HFFc6 (cell line): ENCODE measurements at places on chromosomes 3 and 15. TPM values are rescaled to one million over a fixed set of nuclear protein-coding genes. Genes with fewer than 3 reads are reported as not detected.

DNA sequence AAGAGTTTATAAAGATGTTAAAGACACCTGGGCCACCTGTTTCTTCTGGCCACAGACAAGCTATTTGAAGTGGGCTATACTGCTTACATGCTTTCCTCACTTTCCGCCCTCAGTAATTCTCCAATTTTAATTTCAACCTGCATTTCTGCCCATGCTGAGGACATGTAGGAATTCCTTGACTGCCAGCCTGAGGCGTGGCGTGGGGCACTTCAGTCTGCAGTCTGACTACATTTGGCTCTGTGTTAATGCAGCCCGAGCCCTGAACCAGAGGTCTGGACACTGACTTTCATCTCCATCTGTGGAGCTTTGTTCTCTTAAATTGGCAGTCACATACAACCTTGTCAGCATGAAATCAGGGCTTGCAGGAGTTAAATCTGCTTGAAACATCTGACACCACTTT lies 8.5 kb downstream of the UQCC5 start:
- no peak overlapping the region; the same call in 1 of the 2 replicates for H3K4me3 ChIP-seq
- no peaks in the 10 kb centered on the region for H3K27me3 ChIP-seq
- peaks cover 25% of the 10 kb centered on the region for H3K36me3 ChIP-seq
- H3K27ac ChIP-seq: peak overlapping the region; percentile 7; the same call in 1 of the 2 replicates

GRCh38 chr3:45011756-45012508 lies 14.2 kb upstream of the CLEC3B start:
- peaks cover 39% of the 10 kb centered on the region for H3K36me3 ChIP-seq
- peak overlapping the region; percentile 93 for H3K27ac ChIP-seq
- H3K4me3 ChIP-seq: peak overlapping the region; percentile 75
- DNase-seq: peak; percentile 87

DNA sequence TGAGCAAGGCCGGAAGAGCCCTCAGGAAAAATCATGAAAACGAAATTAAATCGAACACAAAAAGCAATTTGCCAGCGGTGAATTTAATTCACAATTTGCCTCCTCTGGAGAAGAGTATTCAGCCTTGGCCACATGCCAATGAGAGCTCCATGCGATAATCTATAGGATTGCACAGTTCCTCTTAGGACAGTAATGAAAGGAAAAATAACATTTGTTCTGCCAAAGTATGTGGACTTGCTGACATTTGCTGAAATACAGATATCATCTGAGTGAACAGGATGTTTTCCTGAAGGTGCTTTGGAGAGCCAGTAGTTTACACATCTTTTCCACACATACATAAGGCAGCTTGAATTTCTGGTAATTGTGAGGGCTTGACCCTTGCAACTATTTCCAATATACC lies 188.6 kb upstream of the PDZRN3 start:
- no peak overlapping the region for H3K4me3 ChIP-seq
- H3K27ac ChIP-seq: no peak overlapping the region
- no peak for DNase-seq
- H3K27me3 ChIP-seq: peaks cover 12% of the 10 kb centered on the region
- H3K4me1 ChIP-seq: peaks cover 8% of the 10 kb centered on the region
- no peaks in the 10 kb centered on the region; the same call in 1 of the 2 replicates for H3K36me3 ChIP-seq

DNA sequence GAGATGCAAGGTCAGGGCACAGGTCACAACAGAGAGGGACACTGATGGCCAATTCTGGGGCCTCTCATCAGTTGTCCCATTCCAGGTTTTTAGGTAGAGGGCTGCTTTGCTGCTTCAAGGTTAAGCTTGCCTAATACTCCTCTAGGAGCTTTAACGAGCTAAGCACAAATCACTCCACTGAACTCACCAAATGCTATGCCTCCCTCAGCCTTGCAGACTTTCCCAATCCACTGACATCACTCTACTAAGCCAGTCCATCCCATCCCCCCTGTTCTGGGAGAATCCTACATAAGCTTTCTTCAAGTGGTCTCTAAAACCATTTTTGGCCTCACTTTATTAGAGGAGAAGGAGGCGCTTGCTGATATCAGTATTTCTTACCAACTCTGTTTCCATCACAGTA lies 24.8 kb upstream of the PDCD6IP start:
- no peaks in the 10 kb centered on the region for H3K36me3 ChIP-seq
- H3K27me3 ChIP-seq: no peaks in the 10 kb centered on the region
- DNase-seq: no peak
- H3K27ac ChIP-seq: no peak overlapping the region

DNA sequence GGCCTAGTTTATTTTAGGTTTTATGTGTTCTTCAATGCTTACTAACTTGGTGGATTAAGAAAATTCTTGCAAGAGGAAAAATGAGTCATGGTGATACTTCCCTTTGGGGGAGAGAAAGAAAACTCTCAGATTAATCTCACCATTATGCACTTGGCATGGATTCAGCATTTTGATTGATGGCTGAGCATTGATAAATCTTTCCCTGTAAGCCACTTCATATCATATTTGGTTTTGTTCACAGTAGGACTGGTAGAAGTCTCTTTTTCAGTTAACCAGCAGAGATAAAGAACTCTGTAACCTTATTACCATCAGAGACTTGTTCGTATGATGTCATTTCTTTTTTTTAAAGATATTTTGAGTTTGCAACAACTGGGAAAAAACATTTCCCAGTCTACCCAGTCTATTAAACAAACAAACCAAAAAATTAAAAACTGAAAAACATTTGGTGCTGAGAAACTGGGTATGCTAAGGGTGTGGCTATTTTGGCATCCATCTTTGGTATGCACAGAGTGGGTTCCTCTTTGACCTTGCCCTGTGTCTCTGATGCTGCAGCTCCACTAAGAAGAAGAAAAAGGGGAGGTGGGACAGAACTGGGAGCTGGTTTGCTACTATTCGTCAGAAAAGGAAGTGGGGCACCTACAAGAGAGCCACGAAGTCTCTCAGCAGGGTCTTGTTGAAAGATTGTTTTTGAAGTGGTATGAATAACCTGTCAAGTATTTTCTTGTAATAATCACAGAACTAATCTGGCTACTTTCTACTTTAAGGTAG lies 17.2 kb downstream of the TMOD3 start:
- H3K36me3 ChIP-seq: peaks cover 22% of the 10 kb centered on the region
- H3K4me3 ChIP-seq: peak overlapping the region; percentile 75
- peak overlapping the region; percentile 89 for H3K27ac ChIP-seq
- peaks cover 100% of the 10 kb centered on the region for H3K4me1 ChIP-seq
- H3K27me3 ChIP-seq: peaks cover 2% of the 10 kb centered on the region; the same call in 1 of the 2 replicates
- DNase-seq: peak; percentile 72

DNA sequence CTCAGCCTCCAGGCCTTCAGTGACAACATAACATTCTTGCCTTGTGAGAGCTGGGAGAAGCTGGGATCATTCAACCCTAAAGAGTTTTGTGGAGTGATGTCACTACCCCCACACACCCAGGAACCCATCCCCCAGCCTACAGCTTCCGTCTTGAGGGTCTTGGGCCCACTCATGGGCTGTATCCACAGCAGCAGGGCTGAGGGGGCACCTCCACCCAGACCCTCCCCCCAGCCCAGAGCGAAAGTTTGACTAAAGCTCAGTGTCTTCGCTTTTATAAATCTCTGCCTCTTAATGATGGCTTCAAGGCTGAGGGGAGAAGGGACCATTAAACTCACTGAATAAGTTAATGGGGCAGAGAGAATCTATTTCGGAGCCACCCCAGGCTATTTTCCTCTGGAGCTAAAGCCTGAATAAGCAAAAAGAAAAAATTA lies 23.8 kb downstream of the NTRK3 start:
- peaks cover 4% of the 10 kb centered on the region for H3K27me3 ChIP-seq
- no peak for DNase-seq
- no peaks in the 10 kb centered on the region for H3K36me3 ChIP-seq
- H3K4me3 ChIP-seq: no peak overlapping the region
- H3K4me1 ChIP-seq: no peaks in the 10 kb centered on the region
- H3K27ac ChIP-seq: no peak overlapping the region

- no peak overlapping the region for H3K27ac ChIP-seq
- peaks cover 14% of the 10 kb centered on the region for H3K4me1 ChIP-seq
- DNase-seq: no peak
- peaks cover 12% of the 10 kb centered on the region for H3K27me3 ChIP-seq
- H3K4me3 ChIP-seq: no peak overlapping the region
Observed at GRCh38 chr3:46422617-46423016, 15.6 kb downstream of the CCRL2 start.

DNA sequence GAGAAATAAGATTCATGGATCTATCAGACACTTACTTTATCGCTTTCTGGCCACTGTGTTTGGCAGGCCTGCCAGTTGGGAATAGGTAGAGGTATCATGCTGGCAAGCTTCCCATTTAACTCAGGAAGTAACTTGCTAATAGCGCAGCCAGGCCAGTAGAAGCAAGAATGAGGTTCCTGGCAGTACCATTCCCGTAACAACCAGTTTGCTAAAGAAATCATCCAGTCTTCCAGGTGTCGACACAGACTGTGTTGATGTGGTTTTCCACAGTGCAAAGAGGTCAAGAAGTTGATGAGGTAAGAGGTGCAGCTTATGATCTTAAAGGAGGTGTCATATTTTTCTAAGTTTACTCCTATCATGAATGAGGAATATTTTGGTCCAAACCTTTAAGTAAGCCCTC lies 46.2 kb downstream of the DPH6 start:
- no peak overlapping the region for H3K4me3 ChIP-seq
- DNase-seq: no peak
- peaks cover 13% of the 10 kb centered on the region for H3K4me1 ChIP-seq
- H3K36me3 ChIP-seq: no peaks in the 10 kb centered on the region

DNA sequence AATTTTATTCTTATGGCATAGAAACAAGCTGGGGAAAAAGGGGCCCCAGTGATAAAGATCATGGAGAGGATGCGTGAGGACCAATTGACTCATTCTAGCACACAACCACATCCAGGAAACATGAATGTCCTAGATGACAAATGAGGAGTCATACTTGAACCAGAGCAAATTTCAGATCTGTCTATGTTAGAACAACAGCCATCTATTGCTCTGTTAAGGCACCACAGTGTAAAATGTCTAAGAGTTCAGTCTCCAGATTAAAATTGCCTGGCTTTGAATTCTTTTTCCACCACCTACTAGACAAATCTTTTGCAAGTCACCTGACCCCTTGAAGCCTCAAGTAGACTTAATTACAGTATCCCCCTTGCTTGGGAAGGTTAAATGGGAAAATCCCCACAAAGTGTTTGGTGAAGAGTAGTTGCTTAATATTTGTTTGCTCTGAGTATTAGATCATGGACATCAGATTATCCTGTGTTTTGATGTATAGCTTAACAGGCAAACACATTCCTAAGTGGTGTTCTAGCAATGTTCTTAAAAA lies 258.7 kb upstream of the TGFBR2 start:
- H3K27ac ChIP-seq: peak overlapping the region; percentile 90
- H3K36me3 ChIP-seq: no peaks in the 10 kb centered on the region
- H3K27me3 ChIP-seq: no peaks in the 10 kb centered on the region
- peak overlapping the region; percentile 58 for H3K4me3 ChIP-seq
- H3K4me1 ChIP-seq: peaks cover 100% of the 10 kb centered on the region

GRCh38 chr3:13700362-13700761 lies 151.4 kb downstream of the FBLN2 start:
- peaks cover 20% of the 10 kb centered on the region for H3K27me3 ChIP-seq
- no peak overlapping the region for H3K4me3 ChIP-seq
- no peak for DNase-seq
- no peaks in the 10 kb centered on the region for H3K36me3 ChIP-seq

- H3K4me1 ChIP-seq: no peaks in the 10 kb centered on the region
- DNase-seq: no peak
- H3K36me3 ChIP-seq: no peaks in the 10 kb centered on the region
- H3K4me3 ChIP-seq: no peak overlapping the region
- no peak overlapping the region for H3K27ac ChIP-seq
Observed at GRCh38 chr3:122012821-122013220, 9.2 kb downstream of the ILDR1 start.

DNA sequence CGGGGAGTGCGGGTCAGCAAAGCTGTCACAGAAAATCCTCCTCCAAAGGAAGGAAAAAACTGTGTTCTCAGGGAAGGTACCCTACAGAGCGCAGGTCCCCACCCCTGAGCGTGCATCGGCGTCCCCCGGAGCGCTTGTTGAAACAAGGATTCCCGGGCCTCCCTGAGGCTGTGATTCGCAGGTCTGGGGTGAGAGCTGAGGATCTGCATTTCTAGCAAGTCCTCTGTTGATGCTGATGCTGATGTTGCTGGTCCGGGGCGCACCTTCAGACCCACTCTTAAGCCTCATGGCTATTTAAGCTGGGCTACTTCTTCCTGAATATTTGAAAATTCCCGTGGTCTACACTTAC lies 226.2 kb upstream of the IGF1R start:
- no peaks in the 10 kb centered on the region for H3K36me3 ChIP-seq
- H3K4me1 ChIP-seq: no peaks in the 10 kb centered on the region
- no peak overlapping the region for H3K4me3 ChIP-seq

DNA sequence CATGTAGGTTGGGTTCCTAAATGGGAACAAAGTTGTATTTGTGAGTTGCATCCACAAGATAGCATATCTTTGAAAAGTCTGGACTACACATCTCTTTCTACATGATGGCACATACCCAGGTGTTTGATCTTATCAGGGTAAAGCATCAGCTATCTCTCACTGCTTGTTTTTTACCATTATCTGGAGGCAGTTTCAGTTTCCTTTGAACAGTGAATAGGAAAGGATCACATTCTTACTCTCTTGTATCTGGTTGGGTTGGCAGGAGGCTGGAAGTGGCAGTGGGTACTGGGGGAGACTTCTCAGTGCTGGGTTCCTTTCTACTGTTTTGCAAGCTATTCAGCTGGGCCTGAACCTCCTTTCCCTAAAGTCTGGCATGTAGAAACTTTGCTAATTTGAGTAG lies 4.1 kb downstream of the CEMIP start:
- peaks cover 5% of the 10 kb centered on the region; the same call in 1 of the 2 replicates for H3K36me3 ChIP-seq
- no peak for DNase-seq

DNA sequence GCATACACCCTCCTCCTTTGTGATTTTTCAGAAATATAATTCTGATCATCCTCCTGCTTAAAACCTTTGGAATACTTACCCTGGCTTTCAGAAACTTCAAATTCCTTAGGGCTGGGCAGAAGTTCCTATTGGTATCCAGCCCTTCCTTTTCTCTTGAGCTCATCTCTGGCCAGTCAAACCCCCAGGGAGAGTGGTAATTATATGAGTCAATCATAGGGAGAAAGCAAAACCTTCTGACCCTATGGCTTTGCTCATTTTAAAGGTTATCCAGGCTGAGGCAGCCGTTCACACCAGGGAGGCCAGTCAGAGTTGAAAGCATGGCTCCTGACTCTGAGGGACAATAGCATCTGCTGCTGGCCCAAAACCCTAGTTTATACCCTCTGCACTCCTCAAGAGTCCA lies 23.9 kb upstream of the CTNNB1 start:
- no peaks in the 10 kb centered on the region for H3K36me3 ChIP-seq
- H3K27ac ChIP-seq: no peak overlapping the region
- H3K4me3 ChIP-seq: no peak overlapping the region
- peaks cover 2% of the 10 kb centered on the region for H3K27me3 ChIP-seq
- DNase-seq: no peak

GRCh38 chr15:85758655-85758978 lies 36.1 kb downstream of the KLHL25 start:
- H3K27ac ChIP-seq: no peak overlapping the region
- no peaks in the 10 kb centered on the region for H3K36me3 ChIP-seq
- no peak for DNase-seq
- H3K4me1 ChIP-seq: no peaks in the 10 kb centered on the region
- H3K4me3 ChIP-seq: no peak overlapping the region

GRCh38 chr15:66765478-66766281 lies 63.6 kb downstream of the SMAD6 start:
- DNase-seq: peak; percentile 68
- no peaks in the 10 kb centered on the region; the same call in 1 of the 2 replicates for H3K36me3 ChIP-seq
- H3K4me1 ChIP-seq: peaks cover 67% of the 10 kb centered on the region

- H3K36me3 ChIP-seq: no peaks in the 10 kb centered on the region
- H3K4me3 ChIP-seq: no peak overlapping the region
- no peak for DNase-seq
- no peak overlapping the region for H3K27ac ChIP-seq
- H3K27me3 ChIP-seq: peaks cover 3% of the 10 kb centered on the region
Observed at GRCh38 chr3:44318891-44319311, 19.7 kb upstream of the TCAIM start.

EPHA6 gene
- not detected in 2 replicates for total RNA-seq

IL1RAP gene
- 3.6 to 5.2 TPM (median 4.8 TPM) in 3 replicates for total RNA-seq

ALDH1A2 gene
- not detected in 3 replicates for total RNA-seq

ACKR4 gene
- total RNA-seq: 1.1 to 7.7 TPM (median 1.6 TPM) in 3 replicates
